ENCODE measurements at places on chromosomes 16 and 17.
A peak's percentile ranks its signal among the peaks of the same experiment; 100 is the strongest.

DNA sequence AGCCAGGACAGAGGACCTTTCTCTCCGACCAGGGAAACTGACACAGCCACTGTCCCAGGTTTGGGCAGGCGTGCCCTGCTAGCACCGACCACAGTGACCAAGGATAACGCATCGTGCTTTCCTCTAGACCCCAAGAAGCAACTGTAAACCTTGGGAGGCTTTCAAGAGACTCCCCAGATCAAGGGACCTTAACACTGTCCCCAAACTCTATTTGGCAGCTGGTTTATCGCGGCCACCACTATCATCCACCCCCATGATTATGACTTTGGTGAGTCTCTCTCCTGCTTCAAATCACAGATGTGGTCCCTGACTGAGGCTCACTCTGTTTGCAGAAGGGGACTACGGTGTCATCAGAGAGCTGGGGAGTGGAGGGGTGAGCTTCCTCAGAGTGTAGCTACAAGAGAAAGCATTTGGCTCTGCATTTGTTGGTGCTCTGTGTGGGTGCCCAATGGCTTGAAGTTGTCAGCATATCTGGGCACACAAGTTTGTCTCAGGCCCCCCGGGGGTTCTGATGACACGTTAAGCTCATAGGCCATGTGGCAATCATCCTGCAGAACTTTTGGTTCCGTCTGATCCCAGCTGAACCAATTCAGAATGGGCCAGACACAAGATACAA, 408.0 kb downstream of the SLC39A11 start:
- DNase-seq, result no peak

DNA sequence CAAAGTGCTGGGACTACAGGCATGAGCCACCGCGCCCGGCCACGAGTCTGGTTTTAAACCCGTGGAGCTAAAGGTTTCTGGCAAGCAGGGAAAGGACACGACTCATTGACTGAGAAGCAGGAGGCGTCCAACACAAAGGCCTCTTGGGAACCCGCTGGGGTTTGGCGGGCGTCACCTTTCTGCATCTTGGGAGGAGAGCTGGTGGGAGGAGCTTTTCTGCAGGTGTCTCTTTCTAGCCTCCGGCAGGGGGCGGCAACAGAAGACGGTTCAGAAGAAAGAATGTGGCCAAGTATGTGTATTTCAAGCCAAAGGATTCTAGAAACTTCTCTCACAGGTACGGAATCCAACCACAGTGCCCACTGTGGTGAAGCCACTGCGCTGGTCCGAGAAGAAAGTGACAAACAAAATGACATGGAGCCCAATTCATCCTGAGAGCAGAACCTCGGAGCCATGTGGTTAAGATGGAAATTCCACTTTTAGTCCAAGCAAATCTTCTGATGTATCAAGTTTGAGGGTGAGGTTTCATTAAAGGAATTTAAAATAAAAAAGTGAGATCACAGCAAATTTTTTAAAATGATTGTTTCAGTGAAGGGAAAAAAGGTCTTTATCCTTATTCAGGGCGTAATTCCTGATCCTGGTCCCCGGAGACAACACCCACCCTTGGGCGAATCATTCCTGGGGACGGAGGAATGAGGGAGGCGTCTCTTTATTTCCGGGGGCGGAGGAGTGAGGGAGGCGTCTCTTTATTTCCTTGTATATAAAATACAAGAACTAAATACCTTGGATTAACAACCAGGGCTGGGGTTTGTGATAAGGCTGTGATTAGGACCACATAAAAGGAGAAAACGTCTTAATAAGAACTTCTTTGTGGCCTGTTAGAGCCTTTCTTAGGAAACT, 97.6 kb downstream of the MRM3 start:
- DNase-seq, result peak; percentile 19

DNA sequence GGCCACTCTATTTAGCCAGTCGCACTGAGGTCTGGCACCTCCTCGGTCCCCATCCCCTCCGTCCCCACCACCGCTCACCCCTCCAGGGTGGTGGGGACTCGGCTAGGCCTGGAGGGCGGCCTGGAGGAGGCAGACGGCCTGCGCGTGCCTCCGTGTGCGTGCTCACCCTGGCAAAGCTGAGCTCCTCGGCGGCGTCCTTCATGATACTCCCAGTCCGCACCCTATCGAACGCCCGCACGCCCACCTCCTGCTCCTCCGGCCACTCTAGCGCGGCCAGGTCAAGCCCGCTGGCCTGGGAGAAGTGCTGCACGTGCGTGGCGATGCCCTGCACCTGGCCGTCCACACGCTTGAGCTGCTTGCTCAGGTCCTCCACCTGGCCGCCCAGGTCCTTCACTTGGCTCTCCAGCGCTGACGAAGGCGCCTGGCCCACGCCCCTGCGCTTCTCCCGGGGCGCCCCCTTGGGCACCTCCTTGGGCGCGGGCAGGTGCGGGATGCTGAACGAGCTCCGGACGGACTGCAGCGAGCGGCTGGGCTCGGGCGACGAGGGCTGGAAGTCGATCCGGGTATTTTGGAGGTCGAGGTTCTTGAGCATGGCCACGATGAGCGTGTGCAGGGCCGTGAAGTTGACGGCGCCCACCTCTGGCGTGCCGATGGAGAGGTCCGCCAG, 644 bp downstream of the QRICH2 start:
- DNase-seq, result no peak

GRCh38 chr17:74803971-74804370, 27.8 kb upstream of the NAT9 start:
- DNase-seq, result no peak

DNA sequence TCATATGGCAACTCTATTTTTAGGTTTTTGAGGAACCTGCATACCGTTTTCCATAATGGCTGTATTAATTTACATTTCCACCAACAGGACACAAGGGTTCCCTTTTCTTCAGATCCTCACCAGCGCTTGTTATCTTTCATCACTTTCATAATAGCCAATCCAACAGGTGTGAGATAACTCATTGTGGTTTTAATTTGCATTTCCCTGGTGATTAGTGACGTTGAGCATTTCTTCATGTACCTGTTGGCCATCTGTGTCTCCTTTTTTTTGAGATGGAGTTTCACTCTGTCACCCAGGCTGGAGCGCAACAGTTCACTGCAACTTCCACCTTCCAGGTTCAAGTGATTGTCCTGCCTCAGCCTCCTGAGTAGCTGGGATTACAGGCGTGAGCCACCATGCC, 36.2 kb upstream of the ABCC3 start:
- DNase-seq, result no peak
